ENCODE measurements at places on chromosomes 12 and 14.

DNA sequence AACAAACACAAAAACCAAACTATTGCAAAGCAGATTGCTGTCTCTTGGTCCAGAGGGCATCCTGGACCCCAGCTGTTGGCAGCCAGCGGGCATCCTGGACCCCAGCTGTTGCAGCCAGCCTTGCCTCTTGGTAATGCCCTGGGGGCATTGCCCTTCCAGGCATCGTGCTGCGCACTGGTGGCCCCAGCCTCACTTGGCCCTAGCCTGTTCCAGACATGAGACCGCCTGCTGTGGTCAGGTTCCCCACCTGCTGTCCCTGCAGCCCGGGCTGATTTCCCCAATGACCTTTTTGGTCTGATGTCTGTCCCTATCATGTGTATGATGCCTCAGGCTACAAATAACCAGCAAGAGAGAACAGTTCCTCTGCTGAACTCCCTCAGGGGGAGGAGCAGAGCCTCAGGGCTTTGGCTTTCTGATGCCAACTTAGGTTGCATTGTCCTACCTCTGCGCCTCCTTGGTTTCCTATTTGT is 20.8 kb downstream of the MLXIP start:
- DNase-seq = no peak

DNA sequence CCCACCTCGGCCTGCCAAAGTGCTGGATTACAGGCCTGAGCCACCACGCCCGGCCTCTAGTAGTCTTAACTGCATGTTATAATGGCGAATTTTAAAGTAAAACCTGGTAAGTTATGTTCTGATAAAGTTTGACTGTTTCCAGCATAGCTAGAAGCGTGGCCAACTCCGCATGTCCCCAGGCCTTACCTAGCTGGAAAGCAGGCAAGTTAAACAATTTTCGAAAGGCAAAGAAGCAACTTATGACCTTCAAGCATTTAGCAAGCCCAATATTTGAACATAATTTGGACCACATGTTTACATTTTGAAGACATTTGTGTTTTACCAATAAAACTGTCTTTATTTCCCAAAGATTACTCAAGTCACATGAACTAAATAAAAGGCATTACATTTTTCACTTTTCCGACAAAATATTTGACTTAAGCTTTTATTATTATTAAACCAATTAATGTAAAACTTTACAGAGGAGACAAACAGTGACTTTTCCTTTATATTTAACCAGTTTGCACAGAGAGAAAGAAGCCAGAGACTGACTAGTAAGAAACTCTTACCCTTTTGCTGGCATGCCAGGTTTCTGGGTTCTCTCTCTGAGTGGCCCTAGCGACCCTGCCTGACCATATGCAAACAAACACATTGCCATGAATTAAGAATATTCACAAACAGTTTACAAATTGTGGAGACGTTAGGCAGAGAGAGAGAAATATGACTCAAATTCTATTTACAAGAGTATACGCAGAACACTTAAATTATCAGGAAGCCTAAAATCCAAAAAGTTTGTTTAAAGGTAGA is 106.3 kb downstream of the RIN3 start:
- no peak for DNase-seq

GRCh38 chr12:19404242-19404880 is 34.9 kb upstream of the AEBP2 start:
- no peak for DNase-seq

- DNase-seq = no peak
These were observed 171.6 kb downstream of the DPF3 start for GRCh38 chr14:72722201-72722785.

- no peak for DNase-seq
These were observed 18.9 kb downstream of the C2CD5 start for GRCh38 chr12:22525426-22525825.

DNA sequence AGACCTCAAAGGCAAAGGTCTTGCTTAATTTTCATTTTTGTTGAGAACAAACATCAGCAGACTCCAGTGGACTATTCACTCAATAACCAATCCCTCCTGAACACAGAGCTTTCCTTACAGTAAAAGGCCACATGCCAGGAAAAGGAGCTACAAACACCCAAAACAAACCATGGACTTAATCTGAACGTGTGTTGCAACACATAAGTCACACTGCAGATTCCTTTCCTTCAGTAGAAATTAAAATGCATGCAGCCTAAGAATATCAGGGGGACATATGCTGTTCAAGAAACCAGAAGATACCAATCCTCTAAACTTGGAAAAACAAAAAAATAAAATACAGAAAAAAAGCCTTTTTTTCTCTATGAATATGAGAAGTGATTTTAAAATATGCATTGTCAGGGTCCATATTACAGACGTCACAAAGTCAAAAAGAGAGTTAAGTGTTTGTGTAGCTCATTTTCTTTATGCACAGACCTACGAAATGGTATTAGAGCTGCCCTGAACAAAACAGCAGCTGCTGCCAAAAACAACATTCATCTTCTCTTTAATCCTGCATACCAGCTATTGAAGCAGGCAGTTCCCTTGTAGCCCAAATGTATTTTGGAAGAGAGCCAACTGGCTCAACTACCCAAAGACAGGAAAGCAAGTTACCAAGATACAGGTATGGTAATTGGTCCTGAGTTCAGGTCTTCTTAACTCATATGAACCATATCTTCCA is 26.2 kb downstream of the KITLG start:
- DNase-seq = peak; percentile 89

DNA sequence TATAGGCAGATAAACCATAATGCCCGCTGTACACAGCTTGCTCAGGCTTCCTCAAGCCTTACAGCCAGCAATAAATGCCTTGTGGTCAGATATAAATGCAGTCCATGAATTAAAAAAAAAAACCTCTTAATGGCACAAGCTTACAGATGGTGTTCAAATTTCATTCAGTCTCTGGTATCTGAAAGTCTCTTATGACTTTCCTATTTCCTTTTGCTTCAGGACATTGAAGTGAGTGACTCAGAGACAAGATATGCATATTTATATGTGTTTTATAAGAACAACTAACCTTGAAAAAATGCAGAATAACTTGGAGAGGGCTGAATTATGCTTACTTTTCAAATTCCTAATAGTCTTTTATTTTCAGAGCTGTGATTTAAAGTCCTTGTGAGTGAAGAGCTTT is 426.9 kb upstream of the MIS18BP1 start:
- DNase-seq = peak; percentile 81

GRCh38 chr14:77485901-77486678 is 12.5 kb downstream of the ISM2 start:
- DNase-seq = no peak

- DNase-seq = no peak
These were observed 4.0 kb upstream of the INF2 start for GRCh38 chr14:104685216-104685997.

DNA sequence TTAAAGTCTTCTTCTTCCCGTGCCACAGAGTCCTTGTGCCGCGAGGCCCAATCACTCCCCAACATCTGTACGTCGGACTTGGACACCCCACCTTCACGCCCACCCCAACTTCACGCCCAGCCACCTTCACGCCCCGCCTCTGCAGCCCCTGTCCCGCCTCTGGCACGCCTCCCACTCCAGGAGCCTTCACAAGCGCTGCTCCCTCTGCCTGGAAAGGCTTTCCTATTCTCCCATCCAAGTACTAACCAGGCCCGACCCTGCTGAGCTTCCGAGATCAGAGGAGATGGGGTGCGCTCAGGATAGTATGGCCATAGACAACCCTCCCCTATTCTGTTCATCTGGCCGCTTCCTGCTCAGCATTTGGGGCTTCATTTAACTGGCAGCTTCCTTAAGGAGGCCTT is 17.3 kb upstream of the EIF5 start:
- no peak for DNase-seq

- no peak for DNase-seq
These were observed 67.6 kb downstream of the ARF6 start for GRCh38 chr14:49960453-49960852.

GRCh38 chr12:31325877-31326631 is at the start of gene SINHCAF:
Gene SINHCAF, minus strand, starts transcription at chr12:31326150. Its CDS starts 27,946 bp downstream, at chr12:31298204.
- DNase-seq = peak; percentile 93

DNA sequence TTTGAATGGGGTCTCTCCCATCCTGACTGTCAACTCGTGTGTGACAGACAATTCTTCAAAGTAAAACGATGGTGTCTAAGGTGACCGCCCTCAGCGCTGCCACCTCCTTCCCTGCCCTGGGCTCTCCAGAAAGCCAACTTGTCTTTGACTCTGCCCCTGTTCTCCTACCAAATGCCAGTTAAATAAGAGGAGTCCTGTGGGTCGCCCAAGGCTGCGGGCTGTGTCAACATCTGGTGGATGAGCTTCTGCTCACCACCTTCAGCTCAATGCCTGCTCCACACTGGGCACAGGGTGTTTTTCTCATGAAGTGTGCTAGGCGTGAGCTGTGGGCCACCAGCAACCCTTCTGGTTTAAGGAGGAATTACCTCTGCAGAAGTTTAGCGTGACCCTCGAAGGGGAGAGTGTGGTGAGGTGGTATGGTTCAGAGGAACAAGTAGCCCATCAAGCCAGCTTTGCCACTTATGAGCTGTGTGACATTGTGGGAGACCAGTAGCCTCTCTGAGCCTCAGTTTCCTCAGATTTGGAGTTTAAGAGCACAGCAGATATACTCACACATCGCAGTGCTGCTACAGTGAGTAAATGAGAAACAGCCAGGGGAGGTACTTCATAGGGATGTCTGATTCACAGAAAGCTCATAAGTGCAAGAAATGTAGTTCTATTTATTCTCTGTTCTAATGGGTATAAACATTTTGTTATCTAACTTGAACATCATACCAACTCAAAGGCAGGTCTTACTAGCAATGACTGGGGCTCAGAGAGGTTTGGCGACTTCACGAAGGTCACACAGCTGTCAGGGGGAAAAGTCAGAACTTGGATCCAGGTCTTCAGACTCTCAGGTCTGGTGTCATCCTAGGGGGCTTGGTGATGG is 12.1 kb downstream of the SERPINA1 start:
- DNase-seq = no peak

- DNase-seq = no peak
These were observed 12.2 kb downstream of the SYCP3 start for GRCh38 chr12:101727098-101727497.

GRCh38 chr12:69896653-69897381 is 71.8 kb downstream of the MYRFL start:
- DNase-seq = no peak

DNA sequence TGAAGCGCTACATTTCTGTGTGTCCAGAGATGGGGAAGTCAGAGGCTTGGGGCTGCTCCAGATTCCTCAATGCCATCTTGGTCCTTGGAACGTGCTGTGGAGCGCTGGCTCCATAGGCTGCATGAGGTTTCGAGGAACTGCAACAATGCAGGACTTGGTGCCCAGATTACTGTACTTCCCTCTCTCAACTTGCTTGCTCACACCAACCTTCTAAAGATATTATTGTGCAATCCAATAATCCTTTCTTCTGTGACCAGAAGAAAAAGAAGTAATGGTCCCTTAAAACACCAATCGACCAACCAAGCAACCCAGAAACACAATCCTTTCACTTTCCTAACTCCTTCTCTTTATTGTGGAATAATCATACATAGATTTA is 3.7 kb downstream of the PRICKLE1 start:
- DNase-seq = no peak

DNA sequence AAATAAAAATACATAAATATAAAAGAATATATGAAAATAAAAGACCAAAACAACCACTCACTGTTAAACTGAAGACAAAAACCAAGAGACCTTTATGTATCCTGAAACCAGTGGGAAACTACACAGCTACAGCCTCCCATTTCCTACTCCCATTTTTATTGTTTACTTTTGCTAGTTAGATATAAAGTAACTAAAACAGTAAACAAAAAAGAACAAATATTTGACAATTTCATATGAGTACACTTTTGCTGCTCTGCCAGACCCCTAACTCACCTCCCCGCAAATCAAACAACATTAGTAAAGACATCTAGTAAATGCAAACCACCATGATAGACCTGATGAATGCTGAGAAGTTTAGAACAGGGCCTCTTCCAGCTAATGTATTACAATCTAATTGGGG is 97.1 kb downstream of the BCL2L14 start:
- DNase-seq = no peak

GRCh38 chr12:11688379-11688778 is 38.9 kb downstream of the ETV6 start:
- no peak for DNase-seq

- DNase-seq = no peak
These were observed 71.2 kb downstream of the SLC2A13 start for GRCh38 chr12:40034712-40035111.

DNA sequence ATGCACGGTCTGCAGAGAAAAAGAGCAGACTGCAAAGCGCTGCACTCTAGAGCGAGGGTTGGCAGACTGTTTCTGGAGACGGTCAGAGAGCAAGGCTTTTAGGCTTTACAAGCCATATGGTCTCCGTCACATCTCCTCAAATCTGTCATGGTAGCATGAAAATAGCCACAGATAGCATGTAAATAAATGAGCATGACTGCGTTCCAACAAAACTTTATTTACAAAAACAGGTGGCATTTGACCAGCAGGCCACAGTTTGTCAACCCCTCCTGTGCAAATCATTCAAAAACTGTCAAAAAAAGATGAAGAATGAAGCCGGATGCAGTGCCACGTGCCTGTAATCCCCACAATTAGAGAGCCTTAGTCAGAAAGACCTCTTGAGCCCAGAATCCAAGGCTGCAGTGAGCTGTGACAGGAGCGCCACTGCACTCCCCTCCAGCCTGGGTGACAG is 18.9 kb downstream of the SYNE3 start:
- DNase-seq = no peak

GRCh38 chr14:82872494-82872893 is 1338.8 kb upstream of the SEL1L start:
- no peak for DNase-seq

GRCh38 chr14:33986804-33987203 is 35.9 kb upstream of the EGLN3 start:
- peak; percentile 62 for DNase-seq

Data from retinal pigment epithelial cell (primary cell).